ENCODE measurements at places on chromosomes 6 and 20.

GRCh38 chr6:89471287-89471867 lies 38.4 kb downstream of the ANKRD6 start:
- no peak for DNase-seq

- no peak for DNase-seq
Observed at GRCh38 chr20:13139459-13140150, 81.5 kb upstream of the ISM1 start.

GRCh38 chr20:35673884-35674283 lies 9.2 kb upstream of the CPNE1 start:
- DNase-seq = no peak

DNA sequence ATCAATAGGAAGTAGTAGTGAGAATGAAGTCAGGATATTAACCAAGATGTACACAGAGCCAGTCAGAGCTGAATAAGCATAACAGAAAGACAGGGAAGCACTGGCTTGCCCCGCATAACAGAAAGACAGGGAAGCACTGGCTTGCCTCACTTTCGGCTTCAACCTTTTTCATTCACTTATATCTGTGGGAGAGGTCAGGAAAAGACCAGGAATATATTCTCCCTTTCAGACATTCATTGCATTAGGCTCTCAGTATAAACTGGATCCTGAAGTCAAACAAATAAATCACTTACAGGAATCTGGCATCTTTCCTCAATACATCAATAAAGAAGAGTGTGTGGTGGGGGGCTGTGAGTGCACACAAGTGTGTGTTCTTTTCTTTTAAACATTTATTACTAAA lies 437.6 kb downstream of the C6orf118 start:
- no peak for DNase-seq

- DNase-seq = no peak
Observed at GRCh38 chr20:34940081-34940481, 15.5 kb downstream of the GSS start.

DNA sequence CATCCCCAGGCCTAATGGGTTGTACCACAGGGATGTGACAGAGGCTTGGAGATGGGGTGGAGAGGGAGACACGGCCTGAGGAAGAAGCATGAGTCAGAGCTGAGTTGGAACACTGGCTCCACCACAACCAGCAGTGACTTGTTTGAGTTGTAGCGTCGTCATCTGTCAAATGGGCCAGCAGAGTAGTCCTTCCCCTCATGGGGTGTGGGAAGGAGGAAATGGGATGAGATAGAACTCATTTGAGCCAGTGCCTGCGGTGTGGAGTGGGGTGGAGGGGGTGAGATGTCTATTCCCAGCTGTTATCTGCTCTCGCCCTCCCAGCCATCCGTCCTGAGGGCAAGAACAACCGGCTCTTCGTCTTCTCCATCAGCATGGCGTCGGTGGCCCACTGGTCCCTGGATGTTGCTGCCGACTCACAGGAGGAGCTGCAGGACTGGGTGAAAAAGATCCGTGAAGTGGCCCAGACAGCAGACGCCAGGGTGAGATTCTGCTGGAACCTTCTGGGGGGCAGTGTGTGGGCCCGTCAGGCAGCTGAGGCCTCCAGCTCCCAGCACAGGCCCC lies 32.5 kb downstream of the PLCG1 start:
- DNase-seq = no peak

GRCh38 chr6:41644297-41644879 lies 6.1 kb downstream of the MDFI start:
- DNase-seq = no peak

DNA sequence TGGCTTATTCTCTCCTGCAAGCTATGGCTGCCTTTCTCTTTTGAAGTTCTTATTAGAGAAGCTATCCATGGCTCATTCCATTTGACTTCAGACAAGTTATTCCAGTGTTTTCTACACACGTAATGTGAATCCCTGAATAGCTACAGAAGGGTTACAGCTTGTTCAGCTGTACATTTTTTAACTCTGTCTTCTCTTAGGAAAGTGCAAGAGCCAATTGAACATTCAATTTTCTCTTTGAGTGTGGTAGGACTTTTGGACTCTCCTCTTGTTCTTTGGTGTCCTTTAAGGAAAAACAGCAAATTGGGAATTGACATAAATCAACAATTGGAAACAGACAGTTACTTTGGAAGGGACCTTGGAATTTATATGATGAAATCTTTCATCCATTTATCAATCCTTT lies 125.8 kb downstream of the EPM2A start:
- no peak for DNase-seq

DNA sequence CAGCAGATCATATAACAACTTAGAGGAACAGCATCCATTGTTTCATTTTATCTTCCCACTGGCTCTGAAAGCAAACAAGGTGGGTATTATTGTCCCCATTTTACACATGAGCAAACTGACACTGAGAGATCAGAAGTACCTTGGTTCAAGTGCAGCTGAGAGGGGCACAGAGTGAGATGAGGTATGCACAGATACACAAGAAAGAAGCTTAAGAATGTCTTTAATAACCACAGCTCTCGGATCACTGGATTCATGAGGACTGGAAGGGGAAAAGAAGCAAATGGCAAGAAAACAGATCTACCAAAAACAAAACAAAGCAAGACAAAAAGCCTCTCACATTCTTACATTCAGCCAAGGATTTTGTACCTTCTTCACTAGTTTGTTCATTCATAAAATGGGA lies 10.6 kb downstream of the SLC2A10 start:
- DNase-seq = no peak

DNA sequence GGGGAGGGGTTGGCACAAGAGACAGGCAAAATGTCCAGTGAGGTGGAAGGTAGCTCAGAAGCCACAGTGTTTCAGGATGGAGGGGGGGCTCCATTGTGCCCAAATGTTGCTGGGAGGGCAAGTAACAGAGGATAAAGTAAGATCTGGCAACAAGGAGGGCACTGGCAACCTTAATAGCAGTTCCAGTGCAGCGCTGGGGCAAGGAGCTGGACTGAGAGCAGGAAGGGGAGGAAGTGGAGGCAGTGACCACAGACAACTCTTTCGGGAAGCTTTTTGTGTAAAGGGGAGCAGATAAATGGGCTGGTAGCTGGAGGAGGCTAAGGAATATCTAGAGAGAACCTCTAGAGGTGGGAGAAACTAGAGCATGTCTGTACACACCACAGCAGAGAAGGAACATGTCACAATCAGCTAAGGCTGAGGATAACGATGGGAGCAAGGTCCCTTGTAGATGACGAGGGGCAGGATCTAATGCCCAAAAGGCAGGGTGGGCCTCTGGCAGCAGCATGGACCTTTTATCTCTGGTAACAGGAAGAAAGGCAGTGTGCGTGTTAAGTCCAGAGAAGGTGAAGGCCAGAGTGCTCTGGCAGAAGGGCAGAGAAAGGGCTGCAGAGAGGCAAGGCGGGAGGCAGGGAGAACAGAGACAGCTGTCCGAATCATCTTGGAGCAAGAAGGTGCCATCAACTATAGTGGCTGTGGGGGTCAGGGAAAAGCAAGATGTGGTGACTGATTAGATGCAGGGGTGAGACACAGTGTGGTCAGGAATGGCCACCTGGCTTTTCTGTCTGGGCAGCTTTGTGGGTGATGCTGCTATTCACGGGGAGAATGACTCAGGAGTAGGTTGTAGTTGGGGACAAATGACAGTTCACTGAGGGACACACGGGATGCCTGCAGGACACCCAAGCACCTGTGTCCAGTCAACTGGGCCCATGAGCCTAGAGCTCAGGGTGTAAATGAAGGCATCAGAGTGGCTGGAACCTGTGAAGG lies 17.4 kb downstream of the TMEM242 start:
- no peak for DNase-seq

Measured in activated T-cell treated with anti-CD3 and anti-CD28 coated beads, Interleukin-2, amount 50 U/mL, for 72 hours (primary cell).